ENCODE measurements at places on chromosomes 4 and X. TPM values are rescaled to one million over a fixed set of nuclear protein-coding genes. Genes with fewer than 3 reads are reported as not detected.

DNA sequence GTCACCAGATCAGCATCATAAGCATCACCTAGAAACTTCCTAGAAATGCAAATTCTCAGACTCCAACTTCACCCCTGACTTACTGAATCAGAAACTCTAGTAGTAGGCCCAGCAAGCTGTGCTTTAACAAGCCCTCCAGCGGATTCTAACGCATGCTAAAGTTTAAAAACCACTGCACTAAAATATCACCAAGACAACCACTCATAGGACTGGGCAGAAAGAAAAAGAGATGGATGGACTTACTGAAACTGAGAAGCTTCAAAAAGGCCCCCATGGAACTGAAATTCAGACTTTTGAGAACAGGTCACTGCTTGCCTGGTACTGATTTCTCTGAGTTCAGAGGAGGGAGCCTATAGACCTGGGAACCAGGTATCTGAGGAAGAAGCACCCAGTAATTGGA is 40.1 kb downstream of the FAM241A start:
- DNase-seq = no peak
- H3K4me1 ChIP-seq = no peaks in the 10 kb centered on the region
- no peaks in the 10 kb centered on the region for H3K27me3 ChIP-seq
- H3K27ac ChIP-seq = no peak overlapping the region

- H3K36me3 ChIP-seq = no peaks in the 10 kb centered on the region
- no peak overlapping the region for H3K27ac ChIP-seq
- DNase-seq = peak; percentile 29
- H3K27me3 ChIP-seq = no peaks in the 10 kb centered on the region
- H3K4me1 ChIP-seq = no peaks in the 10 kb centered on the region
Observed at GRCh38 chr4:120156120-120156718, 89.6 kb upstream of the MAD2L1 start.

DNA sequence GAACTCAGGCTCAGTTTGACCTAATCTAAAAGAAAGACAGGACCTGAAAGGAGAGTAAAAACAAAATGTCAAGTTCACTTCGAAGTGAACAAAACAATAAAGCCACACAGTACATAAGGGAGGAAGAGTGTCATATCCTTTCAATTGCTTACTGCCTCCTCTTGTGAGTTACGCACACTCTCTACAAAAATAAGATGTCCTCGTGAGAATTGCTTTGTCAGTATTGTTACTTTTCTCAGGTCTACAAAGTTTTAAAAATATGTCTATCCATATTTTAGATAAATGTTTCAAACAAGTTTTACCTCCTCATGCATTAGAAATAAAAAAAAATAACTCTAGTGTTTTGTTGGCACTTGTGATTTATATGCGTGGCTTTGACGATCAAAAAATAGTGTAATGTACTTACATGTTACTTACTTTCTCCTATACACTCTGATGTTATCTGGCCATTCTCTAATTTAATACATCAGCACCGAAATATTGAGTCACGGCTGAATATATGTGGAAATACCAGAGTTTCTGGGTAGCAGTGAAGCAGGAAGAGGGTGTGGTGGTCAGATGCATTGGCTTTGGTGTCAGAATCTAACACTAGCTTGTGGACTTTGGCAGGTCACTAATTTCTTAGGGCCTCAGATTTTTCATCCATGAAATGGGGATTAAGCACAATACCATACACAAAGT is 8.1 kb upstream of the MRPL1 start:
- H3K36me3 ChIP-seq = no peaks in the 10 kb centered on the region
- H3K4me1 ChIP-seq = no peaks in the 10 kb centered on the region
- H3K27ac ChIP-seq = peak overlapping the region; percentile 23

- no peak overlapping the region for H3K27ac ChIP-seq
- H3K36me3 ChIP-seq = no peaks in the 10 kb centered on the region
- H3K4me3 ChIP-seq = no peak overlapping the region
- DNase-seq = no peak
Observed at GRCh38 chr4:131408102-131408501, 1741.0 kb upstream of the PCDH10 start.

- DNase-seq = no peak
- H3K36me3 ChIP-seq = no peaks in the 10 kb centered on the region
- H3K27ac ChIP-seq = no peak overlapping the region
- no peaks in the 10 kb centered on the region for H3K27me3 ChIP-seq
- H3K4me1 ChIP-seq = no peaks in the 10 kb centered on the region
Observed at GRCh38 chr4:8854931-8855330, 16.7 kb downstream of the HMX1 start.

DNA sequence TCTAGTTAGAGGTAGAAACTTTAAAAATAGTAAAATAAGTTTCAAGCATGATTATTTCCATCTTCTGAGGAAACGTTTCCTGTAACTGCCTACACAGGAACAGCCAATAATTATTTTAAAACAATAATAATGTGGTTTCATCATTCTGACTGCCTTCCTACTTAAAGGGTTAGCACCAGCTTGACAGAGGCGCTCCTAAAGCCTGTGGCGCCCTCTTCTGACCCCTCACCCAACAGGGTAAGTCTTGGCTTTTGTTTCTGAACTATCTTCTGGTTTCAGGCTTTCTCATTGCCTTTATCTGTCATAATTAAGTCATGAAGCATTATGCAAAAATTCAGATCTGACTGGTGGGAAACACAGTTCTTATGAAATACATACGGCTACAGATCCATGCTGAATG is 96.7 kb downstream of the ITM2A start:
- no peak overlapping the region for H3K27ac ChIP-seq
- no peaks in the 10 kb centered on the region for H3K4me1 ChIP-seq
- no peaks in the 10 kb centered on the region for H3K36me3 ChIP-seq

- DNase-seq = no peak
- H3K36me3 ChIP-seq = no peaks in the 10 kb centered on the region
- H3K4me1 ChIP-seq = no peaks in the 10 kb centered on the region
- no peaks in the 10 kb centered on the region for H3K27me3 ChIP-seq
- H3K27ac ChIP-seq = no peak overlapping the region
- H3K4me3 ChIP-seq = no peak overlapping the region
Observed at GRCh38 chr4:33467291-33467690, 2747.1 kb downstream of the PCDH7 start.

GRCh38 chr4:138275963-138276621 is 33.9 kb upstream of the SLC7A11 start:
- no peaks in the 10 kb centered on the region for H3K36me3 ChIP-seq
- no peaks in the 10 kb centered on the region for H3K4me1 ChIP-seq
- H3K27ac ChIP-seq = no peak overlapping the region
- H3K27me3 ChIP-seq = no peaks in the 10 kb centered on the region
- no peak for DNase-seq
- no peak overlapping the region for H3K4me3 ChIP-seq

- no peak overlapping the region for H3K27ac ChIP-seq
- no peak for DNase-seq
- no peak overlapping the region for H3K4me3 ChIP-seq
Observed at GRCh38 chr4:151198748-151199147, 78.2 kb upstream of the PRSS48 start.

GRCh38 chr4:155173371-155173770 is 35.1 kb upstream of the NPY2R start:
- no peak overlapping the region for H3K27ac ChIP-seq
- H3K4me3 ChIP-seq = no peak overlapping the region
- no peaks in the 10 kb centered on the region for H3K27me3 ChIP-seq
- no peaks in the 10 kb centered on the region for H3K4me1 ChIP-seq
- H3K36me3 ChIP-seq = no peaks in the 10 kb centered on the region
- no peak for DNase-seq

- no peak overlapping the region for H3K27ac ChIP-seq
- H3K4me3 ChIP-seq = no peak overlapping the region
- DNase-seq = no peak
- no peaks in the 10 kb centered on the region for H3K4me1 ChIP-seq
- no peaks in the 10 kb centered on the region for H3K36me3 ChIP-seq
Observed at GRCh38 chr4:140466146-140466545, 31.9 kb downstream of the MGAT4D start.

- no peaks in the 10 kb centered on the region for H3K27me3 ChIP-seq
- no peak overlapping the region for H3K27ac ChIP-seq
- H3K36me3 ChIP-seq = no peaks in the 10 kb centered on the region
- H3K4me1 ChIP-seq = no peaks in the 10 kb centered on the region
- H3K4me3 ChIP-seq = no peak overlapping the region
- DNase-seq = no peak
Observed at GRCh38 chr4:114383067-114383466, 215.5 kb upstream of the UGT8 start.

DNA sequence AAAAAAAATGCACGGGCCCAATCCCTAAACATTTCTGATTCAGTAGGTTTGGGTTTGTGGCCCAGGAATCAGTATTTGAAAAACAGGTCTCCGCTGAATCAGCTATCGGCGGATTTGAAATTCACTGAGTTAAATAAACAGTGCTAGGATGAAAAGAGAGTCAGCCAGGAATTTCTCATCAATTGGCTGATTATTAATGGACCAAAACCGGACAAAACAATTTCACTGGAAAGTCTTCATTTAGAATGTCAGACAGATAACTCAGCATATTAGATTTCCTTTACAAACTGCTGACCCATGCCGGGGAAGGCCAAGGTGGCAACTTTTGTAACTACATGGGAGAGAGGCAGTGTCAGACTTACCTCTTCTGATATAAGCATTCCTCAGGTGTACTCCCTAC is 99.4 kb upstream of the LSM6 start:
- no peak for DNase-seq
- no peaks in the 10 kb centered on the region for H3K4me1 ChIP-seq
- no peak overlapping the region for H3K4me3 ChIP-seq
- no peaks in the 10 kb centered on the region for H3K36me3 ChIP-seq
- no peak overlapping the region for H3K27ac ChIP-seq
- H3K27me3 ChIP-seq = no peaks in the 10 kb centered on the region

DNA sequence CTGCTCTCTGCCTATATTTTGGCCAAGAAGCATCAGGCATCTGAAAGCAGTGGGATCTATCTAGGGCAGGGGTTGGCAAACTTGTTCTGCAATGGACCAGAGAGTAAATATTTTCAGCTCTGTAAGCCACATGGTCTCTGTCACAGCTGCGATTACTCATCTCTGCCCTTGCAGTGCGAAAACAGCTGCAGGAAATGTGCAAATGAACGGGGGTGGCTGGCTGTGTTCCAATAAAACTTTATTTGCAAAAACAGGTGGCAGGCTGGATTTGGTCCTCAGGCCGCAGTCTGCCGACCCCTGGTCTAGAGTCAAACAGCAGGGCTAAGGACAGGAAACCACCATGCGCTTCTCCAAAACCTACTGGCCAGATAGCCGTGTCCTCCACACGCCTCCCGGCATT is 48.6 kb downstream of the ACOX3 start:
- no peak overlapping the region for H3K27ac ChIP-seq
- H3K4me3 ChIP-seq = no peak overlapping the region
- no peaks in the 10 kb centered on the region for H3K4me1 ChIP-seq

DNA sequence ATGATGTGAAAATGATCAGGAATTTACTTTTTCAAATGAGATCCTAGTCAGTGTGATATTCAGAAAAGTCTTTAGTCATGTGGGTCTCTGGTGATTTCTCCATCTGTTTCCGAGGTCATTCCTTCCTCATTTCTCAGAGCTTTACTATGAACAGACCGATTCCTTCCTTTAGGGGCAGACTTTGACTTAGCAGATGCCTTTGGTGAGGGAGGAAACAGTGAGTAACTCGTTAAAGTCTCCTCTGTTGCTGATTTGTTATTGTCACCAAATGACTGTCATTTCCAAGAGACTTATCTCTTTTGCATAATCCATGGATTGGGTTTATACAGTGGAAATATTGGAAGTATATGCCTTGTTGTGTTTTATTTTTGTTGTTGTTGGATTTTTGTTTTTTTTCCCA is 76.2 kb upstream of the CD99 start:
- no peak overlapping the region for H3K4me3 ChIP-seq
- no peak for DNase-seq
- no peaks in the 10 kb centered on the region for H3K4me1 ChIP-seq
- no peaks in the 10 kb centered on the region for H3K27me3 ChIP-seq

- H3K27me3 ChIP-seq = no peaks in the 10 kb centered on the region
- H3K4me1 ChIP-seq = no peaks in the 10 kb centered on the region
- no peak overlapping the region for H3K4me3 ChIP-seq
- no peaks in the 10 kb centered on the region for H3K36me3 ChIP-seq
Observed at GRCh38 chr4:83767067-83767466, 231.2 kb downstream of the GPAT3 start.

DNA sequence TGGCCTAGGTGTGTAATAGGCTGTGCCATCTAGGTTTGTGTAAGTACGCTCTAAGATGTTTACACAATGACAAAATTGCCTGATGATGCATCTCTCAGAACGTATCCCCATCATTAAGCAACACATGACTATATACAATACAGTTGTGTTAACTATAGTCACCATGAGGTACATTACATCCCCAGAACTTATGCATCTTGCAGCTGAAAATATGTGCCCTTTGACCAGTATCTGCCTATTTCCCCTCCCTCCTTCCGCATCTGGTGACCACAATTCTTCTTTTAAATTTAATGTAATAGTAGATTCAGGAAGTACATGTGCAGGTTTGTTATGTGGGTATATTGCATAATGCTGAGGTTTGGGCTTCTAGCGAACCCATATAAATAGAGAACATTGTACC is 239.8 kb upstream of the IL1RAPL1 start:
- H3K27me3 ChIP-seq = no peaks in the 10 kb centered on the region
- DNase-seq = no peak
- no peak overlapping the region for H3K4me3 ChIP-seq
- no peak overlapping the region for H3K27ac ChIP-seq
- H3K36me3 ChIP-seq = no peaks in the 10 kb centered on the region

DNA sequence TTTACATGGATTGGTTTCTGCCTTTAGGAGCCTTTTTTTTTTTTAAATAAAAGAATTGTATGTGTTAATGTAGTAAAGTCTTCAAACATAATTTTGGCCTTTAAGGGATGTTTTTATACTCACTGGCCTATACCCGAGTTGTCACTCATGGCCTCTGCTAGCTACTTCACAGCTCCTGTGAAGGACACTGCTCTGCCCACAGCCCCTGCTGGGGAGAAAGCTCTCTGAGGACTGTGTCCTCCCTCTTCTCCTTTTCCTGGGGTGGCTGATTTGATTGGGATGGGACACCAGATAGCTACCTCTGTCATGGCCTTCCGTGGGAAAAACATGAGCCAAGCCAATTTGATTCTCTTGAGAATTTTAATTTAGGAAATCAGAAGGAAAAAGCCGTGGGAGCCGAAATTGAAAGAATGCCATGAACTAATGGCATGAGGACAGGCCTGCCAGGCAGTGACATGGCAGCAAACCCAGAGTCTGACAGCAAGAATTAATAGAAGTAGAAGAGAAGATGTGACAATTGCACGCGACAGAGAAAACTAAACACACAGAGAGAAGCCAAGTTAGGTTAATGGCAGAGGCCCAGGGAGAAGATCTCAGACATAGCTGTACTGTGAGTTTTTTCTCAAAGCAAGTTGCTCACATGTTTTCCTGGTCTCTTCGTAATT is 81.4 kb downstream of the ARHGAP10 start:
- H3K36me3 ChIP-seq = no peaks in the 10 kb centered on the region
- H3K4me3 ChIP-seq = no peak overlapping the region
- no peak for DNase-seq
- no peaks in the 10 kb centered on the region for H3K27me3 ChIP-seq

GRCh38 chrX:130263016-130263415 is 5.7 kb downstream of the ZNF280C start:
- no peak overlapping the region for H3K4me3 ChIP-seq
- DNase-seq = no peak
- H3K36me3 ChIP-seq = no peaks in the 10 kb centered on the region

Gene TNIP3
- not detected for total RNA-seq

Gene MAGEE2
- not detected for total RNA-seq

Gene MAOA
- total RNA-seq = 43.4 TPM

Gene ETDA
- not detected for total RNA-seq

Gene ADH1C
- 9.3 TPM for total RNA-seq

Gene GLOD5
- 0.72 TPM for total RNA-seq

Gene LCORL
- total RNA-seq = 4.2 TPM

Gene TEX11
- total RNA-seq = 3.2 TPM

Gene CD38
- total RNA-seq = 0.12 TPM

Gene ADH1A
- 0.24 TPM for total RNA-seq

Gene HSFX4
- not detected for total RNA-seq

Gene EDA2R
- 3.1 TPM for total RNA-seq

Measured in pancreas (tissue), 10 donors.